NCI-H1930 (cell line): ENCODE measurements at places on chromosomes 13 and 19.

GRCh38 chr13:90652036-90652435 is 695.5 kb upstream of the MIR17HG start:
- no peak for DNase-seq

GRCh38 chr13:107927557-107927956 is 287.8 kb downstream of the LIG4 start:
- DNase-seq: no peak

DNA sequence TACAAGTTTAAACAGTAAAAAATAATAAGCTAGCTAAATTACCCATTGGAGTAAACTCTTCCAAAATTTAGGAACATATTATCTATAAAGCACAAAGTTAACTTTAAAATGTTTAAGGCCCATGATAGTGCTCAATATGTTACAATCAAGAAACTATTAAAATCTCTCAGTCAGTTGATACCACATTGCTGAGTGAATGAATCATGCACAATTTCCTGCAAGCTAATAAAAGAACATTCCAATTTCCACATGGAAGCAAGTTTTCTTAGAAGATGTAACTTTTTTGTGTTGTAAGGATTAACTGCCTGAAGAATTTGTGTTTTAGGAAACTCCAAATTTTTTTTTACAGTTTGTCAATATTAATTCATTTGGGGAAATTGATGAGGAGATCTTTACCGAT is 666.6 kb downstream of the SLITRK1 start:
- no peak for DNase-seq

DNA sequence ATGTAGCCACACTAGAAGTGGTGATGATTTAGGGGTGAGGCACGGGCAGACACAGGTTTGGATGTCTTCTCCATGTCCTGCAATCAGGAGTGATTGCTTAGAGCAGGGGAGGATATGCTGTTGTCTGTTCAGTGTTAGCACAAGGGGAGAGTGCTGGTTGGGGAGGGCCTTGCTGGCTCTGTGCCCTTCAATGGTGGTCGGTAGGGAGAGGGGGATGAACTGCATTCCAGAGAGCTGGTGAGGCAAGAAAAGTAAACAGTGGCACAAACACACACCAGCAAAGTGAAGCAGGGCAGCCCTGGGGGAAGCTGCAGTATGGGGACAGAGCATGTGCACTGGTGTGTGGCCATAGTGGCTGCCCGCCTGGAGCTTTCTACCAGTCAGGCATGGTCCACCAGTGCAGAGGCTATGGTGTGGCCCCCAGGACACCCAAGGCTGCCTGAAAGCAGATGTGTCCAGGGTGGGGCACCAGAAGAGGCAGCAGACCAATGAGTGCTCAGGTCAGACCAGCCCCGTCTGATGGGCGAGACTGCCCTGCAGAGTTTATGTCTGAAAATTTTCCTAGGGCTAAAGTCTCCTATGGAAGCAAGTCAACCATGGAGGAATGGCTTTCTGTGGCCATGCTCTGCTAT is 1676.9 kb downstream of the PCDH9 start:
- DNase-seq: no peak

- no peak for DNase-seq
Measured at GRCh38 chr19:4709440-4710280, 14.0 kb downstream of the DPP9 start.

DNA sequence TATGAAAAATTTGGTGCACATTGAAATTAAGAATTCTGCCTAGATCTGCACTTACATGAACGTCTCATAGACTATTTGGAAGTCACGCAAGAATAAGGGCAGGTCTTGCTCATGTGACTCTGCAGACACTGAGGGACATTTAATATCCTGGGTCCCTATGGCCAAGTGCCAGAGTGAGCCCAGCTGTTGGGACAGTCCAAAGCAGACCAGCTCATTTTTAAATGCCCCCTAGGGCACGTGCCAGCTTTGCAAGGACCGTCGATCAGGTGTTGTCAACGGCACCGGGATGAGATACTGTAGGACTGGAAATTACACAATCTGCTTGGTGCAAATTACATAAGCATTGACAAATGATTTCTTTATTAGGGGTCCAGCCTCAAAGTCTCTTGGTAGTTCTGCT is 293.6 kb downstream of the TEX29 start:
- no peak for DNase-seq

DNA sequence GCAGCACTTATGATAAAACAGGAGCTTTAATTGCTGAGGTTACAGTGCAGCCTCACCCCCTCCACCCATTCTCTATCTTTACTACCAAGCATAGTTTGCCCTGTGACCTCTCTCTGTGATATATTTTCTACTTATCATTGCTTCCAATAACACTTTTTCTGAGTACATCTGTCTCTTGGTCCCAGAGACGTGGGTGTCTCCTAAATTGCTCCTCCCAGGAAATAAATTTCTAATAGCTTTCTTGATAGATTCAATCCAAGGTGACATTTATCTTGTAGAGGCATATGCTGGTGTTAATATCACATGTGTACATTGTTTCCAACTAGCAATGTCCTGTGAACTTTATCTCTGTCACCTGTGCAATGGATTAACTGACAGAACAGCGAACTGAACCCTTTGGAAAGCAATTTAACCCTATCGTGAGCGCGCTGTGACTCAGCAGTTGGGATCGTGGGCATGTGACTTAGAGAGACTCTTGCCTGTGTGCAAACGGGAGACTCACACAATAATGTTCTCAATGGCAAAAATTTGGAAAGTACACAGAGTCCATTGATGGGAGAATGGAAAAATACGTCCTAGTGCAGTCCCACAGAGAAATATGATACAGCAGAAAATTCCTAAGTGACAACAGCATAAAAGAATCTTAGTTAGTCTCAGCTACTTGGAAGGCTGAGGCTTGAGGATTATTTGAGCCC is 7.0 kb upstream of the MAP2K2 start:
- no peak for DNase-seq

GRCh38 chr19:49436381-49437017 is 4.8 kb downstream of the SLC17A7 start:
- no peak for DNase-seq

DNA sequence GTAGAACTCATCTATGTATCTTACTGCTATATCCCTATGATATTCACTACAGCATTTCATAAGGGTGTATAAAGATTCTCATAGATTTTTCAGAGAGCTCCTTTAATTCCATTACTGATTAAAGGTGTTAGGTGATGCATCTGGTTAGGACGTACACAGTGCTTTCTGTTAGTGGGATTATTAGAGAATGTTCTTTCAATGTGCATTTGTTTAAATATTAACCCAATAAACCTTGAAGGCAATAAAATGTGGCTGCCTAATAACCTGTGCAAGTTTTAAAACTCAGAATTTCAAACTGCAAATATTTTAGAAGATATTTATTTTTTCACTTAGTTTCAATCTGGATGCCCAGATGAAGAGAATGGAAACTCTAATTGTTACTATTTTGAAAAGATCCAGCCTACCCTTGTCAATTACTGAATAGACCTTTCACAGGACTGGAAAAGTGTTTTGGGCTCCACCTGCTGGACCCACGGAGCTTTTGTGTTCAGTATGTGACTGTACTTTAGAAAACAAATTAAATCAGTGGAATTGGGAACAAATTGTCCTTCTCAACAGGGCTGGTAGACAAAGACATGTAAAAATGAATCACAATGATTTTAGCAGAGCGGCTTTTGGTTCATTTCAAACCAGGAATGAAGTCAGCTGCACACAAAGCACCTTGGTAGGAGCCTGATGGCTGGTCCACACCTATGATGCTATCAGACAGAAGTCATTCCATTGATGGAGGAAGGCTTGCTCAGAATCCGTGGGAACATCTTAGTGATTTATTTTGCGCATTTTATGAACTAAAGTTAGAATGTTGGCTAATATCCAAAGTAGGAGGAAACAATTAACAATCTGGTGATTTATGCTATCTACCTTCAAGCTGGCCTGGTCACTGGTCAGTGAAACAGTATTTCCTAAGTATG is 89.4 kb upstream of the RAP2A start:
- peak; percentile 11 for DNase-seq

- DNase-seq: peak; percentile 27
Measured at GRCh38 chr19:30227661-30228112, 144.5 kb upstream of the ZNF536 start.

DNA sequence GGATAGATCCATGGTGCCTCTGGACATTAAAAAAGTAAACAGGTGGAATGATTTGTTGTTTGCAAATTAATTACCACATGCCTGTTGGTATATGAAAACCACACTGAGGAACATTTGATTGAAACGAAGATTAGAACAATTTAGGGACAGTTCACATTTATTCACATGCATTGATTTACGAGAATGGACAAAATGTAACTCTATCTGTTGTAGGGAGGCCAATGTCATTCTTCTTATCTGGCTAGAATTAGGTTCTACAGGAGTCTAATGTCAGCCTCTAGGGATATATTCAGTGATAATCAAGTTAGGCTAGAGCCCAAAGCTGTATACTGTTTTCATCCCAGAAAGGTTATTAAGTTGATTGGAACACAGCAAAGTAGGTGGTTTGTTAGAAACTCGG is 125.4 kb downstream of the COL4A2 start:
- no peak for DNase-seq

GRCh38 chr19:850221-850978 is 1.7 kb upstream of the ELANE start:
- DNase-seq: peak; percentile 66

- DNase-seq: no peak
Measured at GRCh38 chr13:31209172-31209840, 9.5 kb downstream of the B3GLCT start.

- DNase-seq: no peak
Measured at GRCh38 chr13:46621133-46621532, 68.2 kb downstream of the LRCH1 start.

GRCh38 chr13:112752711-112753541 is 63.1 kb downstream of the ATP11A start:
- no peak for DNase-seq

DNA sequence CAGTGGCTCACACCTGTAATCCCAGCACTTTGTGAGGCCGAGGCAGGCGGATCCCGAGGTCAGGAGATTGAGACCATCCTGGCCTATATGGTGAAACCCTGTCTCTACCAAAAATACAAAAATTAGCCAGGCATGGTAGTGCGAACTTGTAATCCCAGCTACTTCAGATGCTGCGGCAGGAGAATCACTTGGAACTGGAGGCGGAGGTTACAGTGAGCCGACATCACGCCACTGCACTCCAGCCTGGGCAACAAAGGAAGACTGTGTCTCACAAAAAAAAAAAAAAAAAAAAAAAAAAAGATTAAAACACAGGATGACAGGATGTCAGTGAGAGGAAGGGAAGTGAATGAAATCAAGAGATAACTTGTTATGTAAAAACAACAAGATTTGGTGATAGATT is 1158.5 kb downstream of the PCDH9 start:
- DNase-seq: no peak

- DNase-seq: no peak
Measured at GRCh38 chr19:38360839-38361631, 13.3 kb upstream of the PSMD8 start.
